Kidney epithelial cell (primary cell): ENCODE measurements at places on chromosomes 3 and 15. TPM values are rescaled to one million over a fixed set of nuclear protein-coding genes. Genes with fewer than 3 reads are reported as not detected.

Gene RPN1
- total RNA-seq, result 348 and 362 TPM in 2 replicates

DNA sequence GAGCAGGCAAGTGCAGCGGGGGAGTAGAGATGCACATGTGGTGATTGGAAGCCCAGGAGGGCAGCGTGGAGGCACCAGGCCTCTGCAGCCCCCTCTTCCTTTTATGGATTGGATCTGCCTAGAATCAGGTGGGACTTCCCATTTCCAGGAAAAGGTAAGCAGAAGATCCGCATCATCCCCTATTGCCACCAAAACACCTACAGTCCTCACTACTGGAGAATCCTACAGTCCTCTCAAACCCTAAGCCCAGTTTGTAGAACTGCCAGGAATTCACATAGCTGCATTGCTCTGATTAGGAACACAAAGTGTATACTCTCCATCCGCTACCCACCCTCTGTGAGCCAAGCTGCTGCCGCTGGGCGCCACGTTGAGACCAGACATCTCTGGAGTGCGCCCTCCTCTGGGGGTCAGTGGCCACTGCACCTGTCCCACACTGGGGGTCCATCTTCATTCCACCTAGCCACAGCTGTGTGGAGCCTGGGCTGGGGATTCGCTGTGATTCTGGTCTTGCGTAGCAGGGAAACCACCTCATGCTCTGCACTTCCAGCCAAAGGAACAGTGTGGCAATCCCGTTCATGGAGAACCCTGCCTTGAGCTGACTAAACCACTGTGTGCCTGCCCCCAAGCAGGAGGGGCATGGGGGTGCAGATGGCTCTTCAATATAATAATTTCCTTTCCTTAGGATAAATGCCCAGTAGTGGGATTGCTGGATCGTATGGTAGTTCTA lies 88.9 kb upstream of the PTX3 start:
- DNase-seq, result no peak

DNA sequence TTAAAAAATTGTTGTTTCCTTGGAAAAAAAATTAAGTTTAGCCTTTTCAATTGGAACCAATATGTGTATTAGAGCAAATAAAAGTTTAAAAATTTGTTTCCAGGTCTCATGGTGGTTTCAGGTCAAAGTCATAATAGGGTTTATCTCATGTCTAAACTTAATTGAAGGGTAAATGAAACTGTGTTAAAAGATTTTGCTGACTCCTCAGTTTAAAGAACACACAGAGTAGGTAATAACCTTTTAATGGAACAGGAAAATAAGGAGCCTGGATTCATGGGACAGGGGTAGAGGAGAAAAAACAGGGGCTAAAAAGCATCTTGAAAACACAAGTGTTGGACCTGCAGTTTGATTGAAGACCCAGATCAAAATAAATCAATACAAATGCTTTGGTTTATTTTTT lies 190.6 kb downstream of the MFSD1 start:
- DNase-seq, result no peak

DNA sequence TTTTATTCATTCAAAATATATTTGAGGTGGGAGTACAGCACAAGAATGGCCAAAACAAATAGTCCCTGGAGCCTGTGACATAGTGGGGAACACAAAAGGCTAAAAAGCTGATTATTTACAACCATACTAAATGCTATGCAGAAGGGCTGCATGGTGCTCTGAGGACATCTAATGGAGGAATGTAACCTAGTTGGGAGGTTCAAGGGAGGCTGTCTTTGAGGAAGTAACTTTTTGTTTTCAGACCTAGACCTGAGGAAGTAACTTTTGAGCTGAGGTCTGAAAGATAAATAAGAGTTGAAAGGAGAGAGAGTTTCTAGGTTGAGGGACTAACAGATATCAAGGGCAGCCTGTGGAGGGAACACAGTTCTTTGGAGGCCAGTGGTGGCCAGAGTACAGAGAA lies 34.8 kb upstream of the RASA2 start:
- no peak for DNase-seq

Gene GABRR3
- not detected in 2 replicates for total RNA-seq

Gene HIGD2B
- total RNA-seq, result not detected in 2 replicates

- no peak for DNase-seq
Observed at GRCh38 chr3:5231487-5231886, 44.0 kb downstream of the EDEM1 start.

GRCh38 chr15:64693134-64693533 lies 82.3 kb downstream of the RBPMS2 start:
- no peak for DNase-seq

- DNase-seq, result no peak
Observed at GRCh38 chr3:196120291-196120951, 38.5 kb upstream of the TFRC start.

- DNase-seq, result no peak
Observed at GRCh38 chr3:171193693-171194092, 167.2 kb upstream of the SLC2A2 start.

DNA sequence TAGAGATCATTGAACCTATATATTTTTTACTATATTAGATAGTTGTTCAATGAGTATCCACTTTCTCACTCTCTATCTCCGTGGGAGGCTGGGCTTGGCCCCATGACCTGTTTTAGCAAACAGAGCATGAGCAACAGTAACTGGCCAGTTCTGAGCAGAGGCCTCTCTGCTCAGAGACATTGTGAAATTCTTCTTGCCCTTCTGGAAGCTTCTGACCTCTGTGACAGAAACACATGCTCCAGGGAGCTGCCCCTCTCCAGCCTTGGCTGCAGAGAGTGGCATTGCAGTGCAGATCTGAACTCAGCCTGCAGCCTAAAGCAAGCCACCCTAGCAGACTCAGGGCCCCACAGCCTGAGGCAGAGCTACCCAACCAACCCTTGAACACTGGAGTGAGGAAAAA lies 20.5 kb downstream of the FAM240A start:
- no peak for DNase-seq

DNA sequence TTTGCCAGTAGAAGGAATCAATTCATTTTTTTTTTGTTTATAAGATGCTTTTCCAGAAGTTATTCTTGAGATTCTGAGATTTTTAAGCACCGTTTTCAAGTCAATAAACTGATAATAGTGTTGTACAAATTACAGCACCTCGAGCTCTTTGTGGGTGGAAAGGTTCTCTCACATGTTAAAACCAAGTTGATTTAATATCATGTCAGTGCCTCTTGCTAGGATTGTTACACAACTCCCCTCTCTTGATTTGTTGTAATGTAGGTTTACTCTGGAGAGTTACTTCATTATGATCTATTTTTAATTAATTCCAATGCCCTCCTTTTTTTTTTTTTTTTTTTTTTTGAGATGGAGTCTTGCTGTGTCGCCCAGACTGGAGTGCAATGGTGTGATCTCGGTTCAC lies 25.8 kb upstream of the UBXN7 start:
- no peak for DNase-seq

DNA sequence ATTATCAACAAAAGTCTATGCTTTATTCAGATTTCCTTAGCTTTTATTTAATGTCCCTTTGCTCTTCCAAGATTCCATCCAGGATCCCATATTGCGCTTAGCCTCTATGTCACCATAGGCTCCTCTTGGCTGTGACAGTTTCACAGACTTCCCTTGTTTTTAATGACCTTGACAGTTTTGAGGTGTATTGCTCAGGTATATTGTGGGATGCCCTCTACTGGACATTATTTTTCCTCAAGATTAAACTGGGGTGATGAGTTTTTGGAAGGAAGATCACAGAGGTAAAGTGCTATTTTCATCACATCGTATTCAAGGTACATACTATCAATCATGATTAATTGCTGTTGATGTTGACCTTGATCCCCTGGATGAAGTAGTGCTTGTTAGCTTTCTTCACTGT lies 99.1 kb upstream of the SMAD3 start:
- no peak for DNase-seq

GRCh38 chr3:123723522-123724168 lies 138.8 kb upstream of the HACD2 start:
- peak; percentile 45 for DNase-seq

Gene GOLGA8T
- total RNA-seq, result 0.27 TPM in 1 of 2 replicates, not detected in the other

GRCh38 chr15:33654860-33655259 lies 313.4 kb upstream of the CHRM5 start:
- no peak for DNase-seq

Gene LDHAL6B
- total RNA-seq, result not detected in 2 replicates

Gene TRAT1
- total RNA-seq, result not detected in 2 replicates

DNA sequence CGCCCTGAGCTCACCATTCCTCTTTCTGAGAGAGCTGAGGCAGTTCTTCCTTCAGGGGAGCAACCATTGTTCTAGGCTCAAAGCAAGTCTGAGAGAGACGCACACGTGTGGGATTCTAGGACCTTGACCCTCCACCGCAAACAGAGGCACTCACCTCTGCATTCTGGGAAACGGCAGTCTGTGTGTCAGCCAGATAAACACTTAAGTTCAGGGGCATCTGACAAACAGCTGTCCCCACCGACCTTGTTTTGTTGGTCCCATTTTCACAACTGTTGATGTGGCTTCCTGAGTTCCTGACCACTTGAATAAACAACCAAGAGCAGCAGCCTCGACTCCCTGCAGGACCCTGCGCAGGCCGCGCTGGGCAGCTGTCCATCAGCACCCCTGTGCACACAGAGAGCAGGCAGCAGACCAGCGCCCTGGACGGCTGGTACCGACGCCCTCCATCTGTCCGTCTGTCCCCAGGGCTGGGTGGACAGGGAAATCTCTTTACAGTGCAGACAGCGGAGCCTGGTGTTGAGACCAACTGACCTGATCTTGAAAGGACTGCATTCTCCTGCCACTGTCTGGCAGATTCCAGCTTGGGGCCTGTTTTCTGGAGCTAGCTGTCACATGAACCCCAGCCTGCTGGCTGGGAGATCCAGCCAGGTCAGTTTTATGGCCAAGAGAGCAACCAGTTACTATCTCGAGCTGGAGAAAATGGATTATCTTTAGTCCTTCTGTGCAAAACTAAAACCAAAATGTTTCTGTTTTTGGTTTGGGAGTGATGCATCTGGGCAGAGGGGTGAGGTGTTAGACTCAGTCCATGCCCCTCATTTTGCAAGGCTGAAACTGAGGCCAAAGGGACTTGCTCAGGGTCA lies 64.2 kb downstream of the FAM43A start:
- DNase-seq, result no peak

Gene QRICH1
- 56.0 and 75.6 TPM in 2 replicates for total RNA-seq

DNA sequence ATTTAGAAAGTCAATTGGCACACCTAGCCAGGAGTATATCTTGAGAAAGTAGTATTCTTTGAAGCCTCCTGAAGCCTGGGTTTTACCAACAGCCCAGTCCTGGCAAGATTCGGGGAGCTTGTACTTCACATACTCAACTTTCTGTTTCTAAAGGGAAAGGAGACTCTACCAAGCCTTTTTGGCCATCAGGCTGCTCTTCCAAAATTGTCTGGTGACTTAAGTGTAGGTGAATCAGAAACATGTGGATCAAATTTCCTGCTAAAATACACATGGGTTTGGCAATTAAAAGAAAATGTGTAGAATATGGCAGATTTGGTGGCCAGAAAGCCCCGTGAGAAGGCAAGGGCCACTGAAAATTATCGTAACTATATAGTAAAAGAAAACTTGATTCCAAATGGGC lies 15.9 kb upstream of the GREM1 start:
- DNase-seq, result no peak

DNA sequence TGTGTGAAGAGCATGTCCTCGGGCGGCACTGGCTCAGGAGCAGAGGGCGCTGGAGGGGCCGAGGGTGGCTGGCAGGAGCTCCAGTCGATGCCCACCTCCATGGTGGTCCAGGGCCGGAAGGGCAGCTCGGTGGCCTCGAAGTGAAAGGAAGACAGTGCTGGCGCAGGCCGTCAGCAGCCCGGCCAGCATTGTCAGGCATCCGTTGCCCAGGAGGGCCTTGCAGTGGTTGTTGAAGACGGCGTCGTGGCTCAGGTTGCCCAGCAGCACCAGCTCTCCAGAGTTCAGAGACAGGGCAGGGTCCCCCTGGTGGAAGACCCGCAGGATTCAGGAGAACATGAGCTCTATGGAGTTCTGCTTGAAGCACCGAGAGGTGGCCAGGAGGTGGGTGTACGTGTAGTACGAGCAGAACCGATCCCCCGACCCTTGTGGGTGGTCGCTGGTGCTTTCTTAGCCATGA lies 16.5 kb upstream of the SIAH2 start:
- DNase-seq, result no peak

DNA sequence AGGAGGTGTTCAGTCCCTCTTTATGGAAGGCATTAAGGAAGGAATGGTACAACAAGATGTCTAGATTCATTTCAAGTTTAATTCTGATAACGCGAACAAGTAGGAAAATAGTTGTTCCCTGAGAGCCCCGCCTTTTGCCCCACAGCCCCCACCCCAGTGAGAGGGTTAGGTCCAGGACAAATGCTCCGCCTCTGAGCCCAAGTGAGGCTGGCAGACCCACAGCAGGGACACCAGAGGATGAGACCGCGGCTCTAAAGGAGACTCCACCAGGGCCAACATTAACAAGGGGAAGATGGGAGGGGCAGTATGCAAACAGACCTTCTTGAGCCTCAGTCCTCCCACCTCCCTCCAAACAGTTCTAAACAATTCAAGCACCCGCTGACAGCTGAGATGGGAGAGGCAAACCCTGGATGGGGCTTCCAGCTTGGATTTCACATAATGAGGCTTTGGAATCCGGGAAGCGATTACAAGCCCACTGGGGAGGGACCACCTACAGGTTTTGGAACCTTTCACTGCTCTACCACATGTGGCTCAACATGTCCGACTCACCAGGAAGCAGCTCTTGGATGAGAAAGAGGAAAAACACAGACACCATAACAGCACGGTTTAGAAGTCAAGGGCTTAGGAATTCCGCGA lies 42.9 kb upstream of the IREB2 start:
- no peak for DNase-seq

GRCh38 chr15:96070636-96071035 lies 259.9 kb upstream of the NR2F2 start:
- no peak for DNase-seq

GRCh38 chr15:68434021-68434420 lies 2.1 kb upstream of the ITGA11 start:
- no peak for DNase-seq
